ENCODE measurements at places on chromosomes 7 and 10. TPM values are rescaled to one million over a fixed set of nuclear protein-coding genes. Genes with fewer than 3 reads are reported as not detected.

Gene SRRM3
- 1.6 TPM for polyA plus RNA-seq

Gene LIPF
- 0.23 TPM for polyA plus RNA-seq

Gene HOXA5
- polyA plus RNA-seq = 1.6 TPM

Gene UCN3
- polyA plus RNA-seq = not detected

DNA sequence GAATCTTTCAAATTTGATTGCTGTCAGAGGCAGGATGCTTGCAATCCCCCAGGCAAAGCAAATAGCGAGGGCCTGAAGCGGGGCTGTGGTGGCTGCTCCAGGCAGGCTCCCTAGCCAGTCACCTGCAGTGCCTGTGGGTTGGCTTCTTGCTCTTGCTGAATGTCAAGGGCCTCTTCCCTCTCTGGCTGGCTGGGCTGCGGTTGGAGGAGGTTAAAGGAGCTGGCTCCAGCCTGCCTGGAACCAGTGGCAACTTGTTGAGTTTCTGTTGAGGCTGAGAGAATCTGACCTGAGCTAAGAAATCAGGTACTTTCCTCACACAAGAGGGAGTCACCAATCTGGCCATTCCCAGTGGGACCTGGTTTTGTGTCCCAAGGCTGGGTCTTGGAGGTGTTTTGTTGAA, 134.7 kb downstream of the TMEM178B start:
- H3K27ac ChIP-seq = no peak overlapping the region
- H3K36me3 ChIP-seq = no peaks in the 10 kb centered on the region
- DNase-seq = no peak
- no peaks in the 10 kb centered on the region for H3K27me3 ChIP-seq

GRCh38 chr10:122331615-122332446, 42.7 kb upstream of the PLEKHA1 start:
- no peaks in the 10 kb centered on the region for H3K4me1 ChIP-seq
- H3K4me3 ChIP-seq = no peak overlapping the region
- DNase-seq = no peak
- H3K27me3 ChIP-seq = no peaks in the 10 kb centered on the region

- no peak overlapping the region for H3K27ac ChIP-seq
- no peak overlapping the region for H3K4me3 ChIP-seq
- no peaks in the 10 kb centered on the region for H3K36me3 ChIP-seq
- H3K4me1 ChIP-seq = no peaks in the 10 kb centered on the region
- H3K27me3 ChIP-seq = no peaks in the 10 kb centered on the region
Observed at GRCh38 chr7:24110056-24110455, 173.9 kb upstream of the NPY start.

DNA sequence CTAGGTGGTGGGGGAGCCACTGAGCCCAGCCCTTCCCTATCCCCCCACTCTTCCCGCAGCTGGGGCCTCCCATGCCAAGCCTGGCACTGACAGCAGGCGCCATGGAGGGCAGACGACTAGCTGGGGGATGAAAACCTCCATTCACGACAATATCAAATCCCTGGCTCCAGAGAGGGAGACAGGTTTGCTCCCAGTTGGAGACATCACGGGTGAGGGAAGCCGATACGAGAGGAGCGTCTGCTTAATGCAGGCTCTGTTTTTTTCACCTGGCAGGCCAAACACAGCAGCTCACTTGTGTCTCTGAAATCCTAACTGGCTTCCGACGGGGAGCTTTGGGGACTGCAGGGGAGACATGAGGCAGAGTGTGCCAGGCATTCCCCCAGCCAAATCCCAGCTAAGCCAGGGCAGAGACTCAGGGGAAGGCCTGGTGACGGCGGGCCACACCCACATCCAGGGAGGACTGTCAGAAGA, 307.4 kb upstream of the ZMIZ1 start:
- peak; percentile 73 for DNase-seq
- no peaks in the 10 kb centered on the region for H3K36me3 ChIP-seq
- H3K4me1 ChIP-seq = peaks cover 28% of the 10 kb centered on the region
- no peak overlapping the region for H3K4me3 ChIP-seq

- H3K4me1 ChIP-seq = no peaks in the 10 kb centered on the region
- no peak for DNase-seq
- no peak overlapping the region for H3K27ac ChIP-seq
- H3K36me3 ChIP-seq = no peaks in the 10 kb centered on the region
Observed at GRCh38 chr10:18886102-18886501, 162.5 kb upstream of the MALRD1 start.

DNA sequence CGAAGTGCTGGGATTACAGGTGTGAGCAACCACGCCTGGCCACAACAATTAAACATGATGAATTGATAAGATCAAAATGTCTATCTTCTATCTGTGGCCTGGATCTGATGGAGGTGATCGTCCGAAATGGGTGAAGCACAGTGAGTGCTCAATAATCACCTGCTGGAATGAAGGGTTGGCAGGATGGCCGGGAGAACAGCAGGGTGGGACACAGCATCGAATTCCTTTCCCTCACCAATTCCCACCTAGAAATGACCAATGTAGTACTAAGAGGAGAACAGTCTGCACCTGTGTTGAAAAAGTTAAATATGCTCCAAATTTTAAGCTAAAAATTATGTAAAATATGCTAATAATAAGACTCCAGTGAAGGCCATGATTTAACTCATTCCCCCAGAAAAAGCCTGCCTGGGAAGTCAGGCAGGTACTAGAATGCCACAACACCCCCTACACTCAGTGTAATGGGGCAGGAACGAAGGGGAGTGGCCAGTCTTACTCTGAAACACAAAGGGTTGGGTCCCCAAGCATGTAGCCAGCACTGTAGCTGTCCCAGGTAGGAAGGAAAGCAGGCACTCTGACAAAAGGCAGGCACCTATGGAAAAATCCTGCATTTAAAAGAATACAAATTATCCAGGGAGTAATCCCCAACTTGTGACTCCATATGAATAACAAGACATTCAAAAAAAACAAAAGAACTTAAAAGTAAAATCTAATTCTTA, 110.3 kb downstream of the VPS41 start:
- H3K36me3 ChIP-seq = peaks cover 29% of the 10 kb centered on the region
- H3K4me3 ChIP-seq = no peak overlapping the region
- no peaks in the 10 kb centered on the region for H3K4me1 ChIP-seq
- H3K27me3 ChIP-seq = no peaks in the 10 kb centered on the region
- no peak overlapping the region for H3K27ac ChIP-seq
- no peak for DNase-seq

Data from spleen (tissue), 13 donors.